ENCODE measurements at places on chromosomes 7 and 10.

DNA sequence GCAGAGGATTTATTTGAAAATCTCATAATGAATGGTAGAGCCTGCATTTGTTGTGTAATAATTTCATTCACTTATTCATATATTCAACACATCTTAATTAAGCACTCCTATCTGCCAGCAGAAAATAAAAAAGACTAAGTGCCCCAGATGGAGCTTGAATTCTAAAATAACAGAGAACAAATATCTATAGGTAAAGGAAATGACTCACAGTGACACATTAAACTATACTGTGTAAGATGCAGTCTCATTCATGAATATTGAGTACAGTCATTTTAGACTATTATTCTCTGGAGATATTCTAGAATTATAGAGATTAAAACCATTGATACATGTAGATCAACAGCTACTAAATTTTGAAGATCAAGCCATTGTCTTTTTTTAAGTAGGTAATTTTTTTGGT is 72.1 kb downstream of the PTPRZ1 start:
- no peak for DNase-seq

DNA sequence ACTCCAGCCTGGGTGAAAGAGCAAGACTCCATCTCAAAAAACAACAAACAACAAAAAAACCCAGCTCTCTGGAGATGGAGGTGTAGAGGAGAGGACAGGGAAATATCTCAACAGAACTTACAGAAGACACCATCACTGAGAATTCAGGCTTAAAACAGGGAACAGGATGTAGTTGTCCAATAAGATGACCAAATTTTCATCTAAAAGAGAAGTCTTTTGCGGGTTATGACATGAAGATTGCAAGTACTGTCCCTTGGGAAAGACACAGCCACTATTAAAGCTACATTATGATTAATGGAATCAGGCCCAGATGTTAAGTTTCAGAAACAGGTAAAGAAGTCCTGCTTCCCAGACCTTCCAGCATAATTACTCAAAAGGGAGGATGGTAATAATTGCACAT is 235.2 kb upstream of the NRP1 start:
- DNase-seq = no peak

DNA sequence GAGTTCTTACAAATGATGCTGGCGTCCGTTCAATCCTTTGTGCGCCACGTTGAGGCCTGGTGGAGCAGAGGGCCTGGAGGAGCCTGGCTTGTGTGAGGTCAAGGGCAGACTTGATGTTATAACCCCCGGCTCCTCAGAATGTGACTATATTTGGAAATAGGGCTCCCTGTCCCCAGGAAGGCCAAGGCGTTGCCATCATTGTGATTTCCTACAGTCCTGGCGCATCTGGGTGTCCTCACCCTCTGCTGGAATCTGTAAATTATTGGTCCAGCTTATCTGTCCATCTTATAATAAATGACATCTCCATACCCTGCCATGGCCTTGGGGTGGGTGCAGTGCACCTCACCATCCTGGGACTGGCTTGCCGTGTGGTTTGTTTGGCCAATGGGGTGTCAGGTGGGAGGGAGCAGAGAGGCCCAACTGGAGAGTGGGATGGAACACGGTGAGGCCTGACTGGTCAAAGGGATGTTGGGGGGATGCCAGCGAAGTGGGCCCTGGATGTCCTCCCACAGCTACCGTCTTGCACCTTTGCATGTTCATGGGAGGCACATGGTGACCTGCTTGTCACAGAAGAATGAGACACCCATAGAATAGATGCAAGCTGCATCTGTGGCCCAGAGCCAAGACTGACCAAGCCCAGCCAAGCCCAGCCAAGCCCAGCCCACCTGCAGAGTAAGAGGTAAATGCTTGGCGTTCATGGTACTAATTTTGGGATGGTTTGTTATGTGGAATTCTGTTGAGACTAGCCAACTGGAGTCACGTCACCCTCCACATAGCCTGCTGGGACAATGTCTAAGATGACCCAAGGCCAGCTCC is 11.1 kb upstream of the LRRC27 start:
- DNase-seq = no peak

DNA sequence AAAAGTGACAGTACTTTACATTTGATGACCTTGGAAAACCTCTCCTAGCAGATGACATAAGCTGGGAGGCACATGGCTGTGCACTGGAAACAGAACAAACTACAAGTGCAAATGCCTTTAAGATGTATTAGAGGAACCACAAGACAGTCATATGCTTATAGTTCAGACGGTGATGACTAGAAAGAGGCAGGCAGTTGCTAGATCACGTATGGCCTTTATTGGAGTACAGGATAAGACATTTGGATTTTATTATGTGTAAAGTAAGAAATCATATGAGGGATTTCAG is 290.0 kb downstream of the SORCS1 start:
- no peak for DNase-seq

- peak; percentile 89 for DNase-seq
Observed at GRCh38 chr7:23470330-23471105, at the start of gene IGF2BP3. Gene IGF2BP3 (minus strand): TSS chr7:23470491. CDS start chr7:23470110, 381 bp downstream.

DNA sequence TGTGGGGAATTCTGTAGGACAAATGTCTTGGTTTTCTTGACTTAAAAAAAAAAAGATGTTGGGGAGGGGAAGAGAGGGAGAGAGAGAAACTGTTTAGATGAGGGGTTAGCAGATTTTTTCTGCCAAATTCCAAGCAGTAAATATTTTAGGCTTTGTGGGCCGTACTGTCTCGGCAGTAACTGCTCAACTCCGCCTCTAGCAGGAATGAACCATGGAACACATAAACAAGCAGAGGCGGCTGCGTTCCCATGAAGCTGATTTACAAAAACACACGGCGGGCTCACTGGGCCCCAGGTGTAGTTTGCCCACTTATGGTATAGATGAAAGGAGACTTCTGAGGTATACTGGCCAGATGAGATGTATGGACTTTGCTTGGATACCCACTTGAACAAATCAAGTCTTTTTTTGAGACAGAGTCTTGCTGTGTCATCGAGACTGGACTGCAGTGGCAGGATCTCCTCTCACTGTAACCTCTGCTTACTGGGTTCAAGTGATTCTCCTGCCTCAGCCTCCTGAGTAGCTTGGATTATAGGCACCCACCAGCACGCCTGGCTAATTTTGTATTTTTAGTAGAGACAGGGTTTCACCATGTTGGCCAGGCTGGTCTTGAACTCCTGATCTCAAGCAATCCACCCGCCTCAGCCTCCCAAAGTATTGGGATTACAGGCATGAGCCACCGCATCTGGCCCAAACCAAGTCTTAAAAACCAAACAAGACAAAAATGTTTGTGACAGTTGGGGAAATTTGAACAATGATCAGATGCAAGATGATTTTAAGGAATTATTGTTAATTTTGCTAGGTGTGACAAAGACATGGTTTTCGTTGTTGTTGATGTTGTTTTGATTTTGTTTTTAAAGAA is 9.7 kb upstream of the ADAMTS14 start:
- DNase-seq = no peak

DNA sequence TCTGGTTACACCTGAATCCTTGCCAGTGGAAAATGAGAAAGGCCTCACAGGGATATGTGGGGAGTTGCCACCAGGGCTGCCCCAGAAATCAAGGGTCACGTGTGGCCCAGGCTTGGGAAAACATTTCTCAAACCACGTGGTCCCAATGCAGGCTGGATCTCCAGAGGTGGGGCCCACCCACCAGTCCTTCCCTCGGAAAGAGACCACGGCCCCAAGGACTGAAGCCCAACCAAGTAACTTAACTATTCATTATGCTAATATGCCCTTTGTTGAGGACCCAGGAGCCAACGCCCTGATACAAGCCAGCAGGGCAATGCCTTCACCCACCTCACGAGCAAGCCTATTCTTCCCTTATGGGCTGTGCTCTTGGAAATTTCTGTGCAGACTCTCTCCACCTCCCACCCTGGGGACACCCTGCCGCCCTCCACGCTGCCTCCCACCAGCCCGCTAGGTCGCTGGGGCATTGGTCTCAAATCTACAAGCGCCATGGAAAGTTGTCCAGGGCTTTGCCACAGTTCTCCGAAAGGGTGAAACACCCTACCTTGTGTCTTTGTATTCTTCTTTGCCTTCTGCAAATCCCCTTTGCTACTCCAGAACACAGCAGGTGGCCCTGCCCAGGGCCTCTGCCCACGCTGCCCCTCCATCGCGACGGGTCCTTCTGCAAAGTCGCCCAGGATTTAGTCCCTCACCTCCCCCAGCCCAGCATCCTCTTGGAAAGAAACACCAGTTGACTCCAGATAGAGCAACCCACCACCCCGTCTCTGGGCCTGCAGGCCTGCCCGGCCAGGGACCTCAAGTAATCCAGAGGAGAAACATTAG is 8.8 kb downstream of the TNS3 start:
- DNase-seq = no peak

DNA sequence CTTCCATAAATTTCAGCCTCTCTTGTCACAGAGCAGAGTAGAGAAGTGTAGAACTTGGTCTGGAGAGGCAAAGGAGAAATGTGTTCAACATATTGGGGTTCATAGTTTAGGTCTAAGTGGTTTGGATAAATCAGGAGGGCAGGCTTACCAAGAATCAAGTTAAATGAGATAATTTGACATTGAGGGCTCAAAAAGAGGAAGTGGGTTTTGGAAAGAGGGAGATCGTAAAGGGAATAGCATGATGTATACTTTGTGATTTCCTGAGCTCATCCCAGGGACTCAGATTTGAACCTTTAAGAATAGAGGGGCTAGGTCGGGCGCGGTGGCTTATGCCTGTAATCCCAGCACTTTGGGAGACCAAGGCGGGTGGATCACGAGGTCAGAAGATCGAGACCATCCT is 34.7 kb upstream of the NPY start:
- no peak for DNase-seq

- DNase-seq = no peak
Observed at GRCh38 chr10:10758306-10758705, 259.4 kb upstream of the CELF2 start.

GRCh38 chr7:102413091-102413490 is 16.9 kb downstream of the PRKRIP1 start:
- DNase-seq = no peak

DNA sequence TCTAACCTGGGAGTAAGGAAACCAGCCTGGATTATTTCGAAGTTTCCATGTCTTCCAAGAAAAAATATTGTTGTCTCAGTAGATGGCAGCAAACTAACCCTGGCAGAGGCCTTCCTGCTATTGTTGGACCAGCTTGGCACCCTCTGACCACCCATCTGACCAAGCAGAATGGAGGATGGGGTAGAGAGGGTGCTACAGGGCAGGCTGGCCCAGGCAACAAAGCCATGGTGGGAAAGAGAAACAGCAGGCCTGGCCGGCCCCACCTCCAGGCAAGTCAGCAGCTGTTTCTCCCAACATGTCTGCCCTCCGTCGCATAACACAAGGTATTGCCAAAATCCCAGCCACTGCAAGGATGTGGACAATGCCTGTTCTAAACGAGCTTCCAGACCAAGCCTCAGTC is 95.0 kb downstream of the FAM53B start:
- DNase-seq = no peak

- DNase-seq = no peak
Observed at GRCh38 chr7:35802102-35802466, 1.2 kb downstream of the SEPTIN7 start.

- no peak for DNase-seq
Observed at GRCh38 chr10:132974249-132974796, 32.0 kb upstream of the CFAP46 start.

GRCh38 chr7:15648461-15648961 is 38.0 kb downstream of the MEOX2 start:
- no peak for DNase-seq

DNA sequence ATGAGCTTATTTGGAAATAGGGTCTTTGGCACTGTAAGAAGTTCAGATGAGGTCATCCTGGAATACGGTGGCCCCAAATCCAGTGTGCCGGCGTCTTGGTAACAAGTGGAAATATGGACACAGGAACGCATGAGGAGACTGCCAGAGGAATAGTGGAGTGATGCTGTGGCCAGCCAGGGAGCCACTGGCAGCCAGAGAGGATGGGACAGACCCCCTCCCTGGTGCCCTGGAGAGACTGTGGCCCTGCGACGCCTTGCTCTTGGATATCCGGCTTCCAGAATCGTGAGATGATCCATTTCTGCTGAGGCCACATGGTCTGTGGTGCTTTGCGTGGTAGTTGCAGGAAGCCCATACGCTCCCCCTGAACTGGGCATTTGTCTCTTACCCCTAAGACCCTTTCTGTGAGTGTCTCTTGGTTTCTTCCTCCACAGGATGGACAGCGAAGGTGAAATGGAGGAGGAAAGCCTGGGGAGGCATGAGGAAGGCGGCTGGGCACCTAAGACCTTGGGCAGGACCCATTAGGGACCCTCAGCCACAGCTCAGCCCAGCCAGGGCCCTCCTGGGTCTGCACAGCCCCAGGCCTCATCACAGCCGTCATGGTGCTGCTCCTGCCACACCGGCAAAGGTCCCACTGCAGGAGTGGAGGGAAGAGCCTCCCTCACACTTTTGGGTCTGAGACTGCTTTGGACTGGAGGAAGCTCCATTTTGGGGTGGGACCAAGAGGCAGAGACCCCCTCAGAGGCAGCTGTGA is 53.6 kb downstream of the INSIG1 start:
- DNase-seq = no peak

GRCh38 chr10:130807096-130807495 is 504.4 kb downstream of the TCERG1L start:
- DNase-seq = no peak

GRCh38 chr10:10434312-10434711 is 583.4 kb upstream of the CELF2 start:
- DNase-seq = no peak

DNA sequence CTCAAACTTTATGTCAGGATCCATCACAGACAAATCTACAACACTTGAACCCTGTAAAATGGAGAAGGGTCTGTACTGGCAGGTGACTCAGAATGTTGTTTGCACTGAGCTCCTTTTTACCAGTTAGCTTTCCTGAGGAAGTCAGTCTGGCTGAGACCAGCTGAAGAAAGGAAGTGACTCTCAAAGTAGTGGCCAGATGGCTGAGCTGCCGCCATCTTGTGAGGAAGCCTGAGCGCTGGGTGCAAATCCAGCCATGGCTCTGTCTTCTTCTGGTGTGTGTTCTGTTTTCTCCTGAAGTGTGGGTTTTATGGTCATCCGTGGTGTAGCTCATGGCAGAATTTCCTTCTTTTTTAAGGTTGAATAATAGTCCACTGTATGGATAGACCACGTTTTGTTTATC is 25.5 kb upstream of the ECHDC3 start:
- DNase-seq = no peak

DNA sequence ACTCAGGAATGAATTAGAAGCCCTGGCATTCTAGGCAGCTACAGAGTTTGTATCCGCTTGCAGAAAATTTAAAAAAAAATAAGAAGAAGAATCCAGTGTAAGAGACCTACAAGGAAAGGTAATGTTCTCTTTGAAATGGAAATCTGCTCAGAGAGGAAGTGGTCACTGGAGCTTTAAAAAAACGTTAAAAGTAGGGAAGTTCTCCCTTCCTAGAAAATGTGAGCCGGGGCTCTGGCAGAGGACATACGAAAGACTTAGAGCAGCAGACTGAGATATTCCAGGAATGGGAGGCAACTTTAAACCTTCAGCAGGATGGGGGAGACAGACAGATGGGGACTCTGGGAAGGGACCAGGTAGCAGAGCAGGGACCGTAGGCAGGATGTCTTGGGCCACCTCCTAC is 149.4 kb upstream of the NPS start:
- no peak for DNase-seq

Measured in colonic mucosa (tissue), 4 donors.